Myocyte (in vitro differentiated cells): ENCODE measurements at places on chromosomes 2 and 18.

DNA sequence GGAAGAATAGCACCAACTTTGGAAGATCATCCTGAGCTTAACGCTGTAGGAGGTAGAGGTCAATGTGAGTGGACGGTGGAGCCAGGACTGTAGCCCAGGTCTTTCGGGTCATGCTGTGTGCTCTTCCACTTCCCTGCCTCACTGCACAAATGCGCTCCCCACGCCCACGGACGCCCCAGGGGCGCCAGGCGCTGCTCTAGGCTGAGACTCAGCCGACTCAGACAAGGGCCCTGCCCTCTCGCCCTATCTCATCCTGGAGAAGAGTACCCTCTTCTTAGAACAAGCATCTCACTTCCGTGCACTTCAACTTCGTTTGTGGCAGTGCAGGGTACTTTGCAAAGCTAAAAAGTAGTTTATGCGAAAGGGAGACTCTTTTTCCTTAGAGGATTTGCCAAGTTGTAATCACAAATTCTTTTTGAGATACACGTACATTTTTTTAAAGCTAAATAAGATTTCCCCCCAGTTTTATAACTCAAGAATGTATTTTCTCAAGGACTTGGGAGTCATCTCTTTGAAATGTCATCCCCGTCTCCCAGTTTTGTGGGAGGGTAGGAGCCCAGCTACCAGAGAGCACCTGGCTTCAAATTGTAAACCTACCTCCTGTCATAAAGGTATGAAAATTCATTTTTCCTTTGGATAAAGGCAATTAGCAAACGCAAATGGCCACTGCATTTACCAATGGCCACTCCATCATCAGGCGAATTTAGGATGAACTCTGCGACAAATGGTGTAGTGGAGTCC is 1.2 kb upstream of the PRELID3A start:
- no peak for DNase-seq

GRCh38 chr2:7588295-7588694 is 671.1 kb downstream of the RNF144A start:
- no peak for DNase-seq

- DNase-seq: no peak
Measured at GRCh38 chr2:26312471-26312870, 33.5 kb upstream of the SELENOI start.

GRCh38 chr2:202335791-202336467 is 40.2 kb upstream of the BMPR2 start:
- no peak for DNase-seq

DNA sequence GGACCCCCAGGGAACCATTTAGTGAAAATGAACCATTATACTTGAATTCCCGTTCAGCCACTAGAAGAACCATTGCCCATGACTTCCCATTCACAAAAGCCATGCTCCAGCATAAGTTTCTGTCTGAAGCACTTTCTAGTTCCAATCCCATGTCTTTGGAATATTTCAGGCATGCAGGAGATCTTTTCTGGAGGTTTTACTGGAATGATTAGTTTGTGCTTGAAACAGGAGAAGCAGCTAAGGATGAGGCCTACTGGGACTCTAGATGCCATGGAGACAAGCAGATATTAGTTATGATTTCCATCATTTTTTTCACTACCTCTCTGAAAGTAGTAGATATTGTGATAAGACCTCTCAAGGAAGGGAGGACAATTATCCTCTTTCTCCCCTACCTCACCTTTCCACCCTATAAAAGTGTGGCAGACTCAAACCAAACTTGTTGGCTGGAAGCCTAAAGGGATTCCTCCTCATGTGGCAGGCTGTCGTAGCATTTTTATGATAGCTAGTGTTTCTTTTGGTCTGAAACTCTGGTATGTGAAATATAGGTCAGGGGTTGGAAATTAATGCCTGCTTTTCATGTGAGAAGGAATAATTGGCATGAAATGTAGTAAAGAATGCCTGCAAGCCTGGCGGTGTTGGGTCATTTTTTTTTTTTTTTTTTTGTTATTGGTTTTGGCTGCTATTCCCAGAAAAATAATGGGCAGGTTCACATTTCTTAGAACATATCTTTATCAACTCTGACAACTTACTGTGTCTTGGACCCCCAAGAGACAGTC is 29.3 kb upstream of the MMADHC start:
- peak; percentile 10 for DNase-seq

GRCh38 chr2:51344886-51345285 is 313.0 kb upstream of the NRXN1 start:
- DNase-seq: peak; percentile 77

DNA sequence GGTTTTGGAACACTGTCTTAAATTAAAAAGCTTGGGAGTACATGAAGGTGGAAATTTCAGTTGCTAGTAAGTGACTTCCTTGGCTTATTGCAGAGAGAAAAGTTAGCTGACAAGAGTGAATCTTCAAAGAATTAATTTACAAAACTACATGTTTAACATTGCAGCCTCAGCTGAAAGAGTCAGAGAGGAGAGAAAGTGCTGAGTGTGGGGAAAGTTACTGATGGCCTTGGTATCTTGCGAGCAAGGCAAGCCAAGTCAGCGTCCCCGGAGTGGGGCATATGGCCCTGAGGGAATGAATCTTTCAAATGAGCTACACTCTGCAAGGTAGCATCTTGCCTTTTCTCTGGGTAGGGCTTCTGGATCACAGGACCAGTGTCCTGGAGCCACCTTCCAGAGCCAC is 131.3 kb downstream of the LPIN1 start:
- no peak for DNase-seq

DNA sequence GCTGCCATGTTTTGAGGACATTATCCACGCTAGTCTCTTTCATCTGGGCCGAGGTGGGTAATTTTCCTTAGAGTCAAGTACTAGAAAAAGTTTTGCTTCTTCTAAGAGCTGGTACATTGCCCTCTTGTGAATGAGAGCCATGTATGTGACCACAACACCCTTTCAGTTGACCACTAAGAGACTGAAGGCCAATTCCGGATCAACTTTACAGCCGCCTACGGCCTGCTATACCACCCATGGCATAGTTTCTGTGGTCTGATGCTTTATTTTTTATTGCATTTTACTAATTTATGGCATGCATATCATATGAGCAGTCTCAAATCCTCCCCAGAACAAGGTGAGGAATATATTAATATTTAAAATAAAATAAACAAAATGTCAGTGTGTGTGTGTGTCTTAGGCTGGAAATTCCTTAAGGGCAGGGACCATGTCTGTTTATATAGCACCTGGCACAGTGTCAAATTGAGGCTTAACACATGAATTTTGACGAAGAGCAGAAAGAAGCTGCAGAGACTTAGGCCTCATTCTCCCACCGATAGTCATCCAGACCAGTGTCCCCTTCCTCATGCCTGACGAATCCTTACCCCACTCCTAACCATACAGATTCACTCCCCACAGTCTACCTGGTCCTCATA is 35.4 kb downstream of the PSD4 start:
- DNase-seq: no peak

GRCh38 chr18:72207280-72207679 is 336.9 kb downstream of the CBLN2 start:
- DNase-seq: no peak

- no peak for DNase-seq
Measured at GRCh38 chr2:240858321-240858720, 10.3 kb upstream of the AGXT start.

- DNase-seq: peak; percentile 79
Measured at GRCh38 chr2:157479081-157480027, 35.5 kb upstream of the CYTIP start.

DNA sequence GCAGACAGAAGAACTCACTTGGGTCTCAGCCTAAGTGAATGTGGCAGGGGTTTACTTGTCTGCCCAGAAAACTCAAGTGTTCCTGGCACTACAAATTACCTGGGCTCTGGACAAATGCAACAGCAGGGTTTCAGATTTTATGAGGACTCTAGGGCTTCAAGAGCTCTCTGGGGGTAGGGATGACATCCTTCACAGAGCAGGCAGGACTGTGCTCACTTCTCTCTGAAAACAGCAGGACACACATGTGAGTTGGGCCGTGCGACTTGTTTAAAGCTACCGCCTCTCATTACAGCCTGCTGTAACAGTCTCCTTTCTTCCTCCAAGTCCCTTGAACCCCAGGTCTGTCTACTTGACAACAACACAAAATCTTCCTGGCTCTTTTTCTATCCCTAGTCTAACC is 212.6 kb downstream of the EN1 start:
- DNase-seq: no peak

DNA sequence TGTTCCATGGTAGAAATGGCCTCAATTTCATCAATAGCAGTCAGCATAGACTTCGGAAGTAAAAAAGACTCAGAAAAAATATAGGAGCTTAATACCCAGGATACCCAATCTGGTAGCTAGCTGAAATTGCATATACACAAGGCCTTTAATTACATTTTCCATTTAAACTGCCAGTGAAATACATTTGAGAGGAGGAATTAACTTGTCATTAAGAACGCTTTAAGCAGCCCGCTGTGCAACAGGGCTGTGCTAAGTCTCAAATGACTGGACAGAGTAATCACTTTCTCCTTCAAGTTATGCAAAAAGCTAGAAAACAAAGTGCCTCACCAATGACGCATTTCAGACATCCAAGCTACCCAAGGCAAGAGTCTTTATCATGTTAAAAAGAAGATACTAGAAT is 558.8 kb downstream of the MBD2 start:
- DNase-seq: no peak

DNA sequence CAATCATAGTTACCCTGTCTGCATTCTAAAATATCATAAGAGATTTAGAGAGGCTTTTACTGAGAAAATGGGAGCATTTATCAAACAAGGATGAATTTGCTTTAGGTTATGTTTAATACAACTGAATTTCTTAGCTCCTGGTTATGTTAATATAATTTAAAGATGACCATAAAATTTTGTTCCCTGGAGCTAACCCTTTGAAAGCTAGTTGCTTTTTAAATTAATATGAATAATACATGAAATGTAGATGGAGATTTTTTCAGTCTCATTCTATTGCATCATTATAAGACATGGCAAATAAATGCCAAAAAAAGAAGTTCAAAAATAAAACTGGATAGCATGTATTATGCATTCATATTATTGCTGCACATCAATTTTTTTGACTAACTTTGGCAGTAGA is 344.1 kb upstream of the NXPH2 start:
- no peak for DNase-seq

DNA sequence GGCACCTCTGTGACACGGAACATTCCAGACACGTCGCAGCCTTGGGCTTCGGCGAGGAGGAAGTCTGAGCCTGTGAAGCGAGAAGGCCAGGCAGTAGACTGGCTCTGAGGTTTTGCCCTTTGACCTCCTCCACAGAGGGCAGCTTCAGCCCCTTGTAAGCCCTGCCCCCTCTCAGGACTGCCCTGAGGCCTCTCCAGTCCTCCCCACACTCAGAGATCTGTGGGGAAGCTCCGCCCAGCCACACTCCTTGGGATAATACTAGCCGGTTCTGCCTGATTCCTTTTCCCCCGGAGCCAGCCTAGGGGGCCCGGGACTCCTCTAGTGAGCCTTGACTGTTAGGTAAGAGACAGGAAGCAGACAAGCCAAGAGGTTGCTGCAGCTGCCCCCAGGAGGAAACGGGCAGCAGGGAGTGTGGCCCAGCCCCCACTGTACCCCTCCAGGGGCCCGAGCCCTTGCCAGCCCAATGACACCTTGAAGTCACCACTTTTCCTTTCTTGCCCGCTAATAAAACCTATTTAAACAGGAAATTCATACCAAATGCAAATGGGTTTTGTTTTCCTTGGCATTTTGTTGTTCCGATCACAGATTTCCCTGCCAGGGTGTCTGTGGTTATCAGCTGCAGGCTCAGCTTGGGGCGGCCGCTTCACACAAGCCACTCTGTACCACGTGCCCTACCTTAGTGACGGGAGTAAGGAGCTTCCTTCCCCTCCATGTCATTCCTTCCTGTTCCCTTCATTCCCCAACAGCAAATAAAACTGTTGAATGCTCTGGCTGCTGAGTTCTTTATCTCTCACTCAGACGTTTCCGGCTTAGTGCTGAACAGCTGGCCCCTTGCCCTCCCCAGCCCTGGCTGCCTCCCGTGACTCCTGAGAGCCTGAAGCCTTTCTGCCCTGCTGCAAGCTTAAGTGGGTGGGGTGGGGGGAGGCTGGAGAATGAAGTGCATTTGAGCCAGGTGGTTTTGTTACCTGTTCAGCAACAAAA is 124.7 kb downstream of the CABLES1 start:
- DNase-seq: peak; percentile 81

DNA sequence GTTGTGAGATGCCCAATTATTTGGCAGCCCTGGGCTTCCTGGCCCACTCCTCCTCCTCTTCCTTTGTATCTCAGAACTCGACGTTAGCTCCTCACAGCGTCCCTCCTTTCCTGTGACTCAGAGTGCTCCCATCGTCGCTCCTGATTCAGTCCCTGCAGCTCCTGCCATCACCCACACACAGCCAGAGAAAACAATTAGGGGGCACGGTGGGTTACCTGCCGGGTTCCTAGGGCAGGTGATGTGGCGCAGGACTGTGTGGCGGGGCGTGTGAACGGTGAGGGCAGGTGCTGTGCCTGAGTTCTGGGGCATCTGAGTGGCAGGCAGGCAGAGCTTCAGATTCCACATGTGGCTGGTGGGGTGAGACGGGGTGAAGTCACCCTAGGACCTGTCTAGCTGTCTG is 42.6 kb downstream of the GLI2 start:
- DNase-seq: no peak

- DNase-seq: no peak
Measured at GRCh38 chr2:96530144-96530430, 6.5 kb upstream of the ARID5A start.
